Skeletal muscle tissue (tissue), 5 donors: ENCODE measurements at places on chromosomes 5 and 9. TPM values are rescaled to one million over a fixed set of nuclear protein-coding genes. Genes with fewer than 3 reads are reported as not detected.

HAPLN1 gene
- total RNA-seq = 1.6 TPM

SLC34A3 gene
- total RNA-seq = not detected

ADGRD2 gene
- not detected for total RNA-seq

HSD17B3 gene
- 1.0 TPM for total RNA-seq

ZDHHC12 gene
- 2.6 TPM for total RNA-seq

DROSHA gene
- 67.3 TPM for total RNA-seq

TAF11L10 gene
- not detected for total RNA-seq

FOXI1 gene
- not detected for total RNA-seq

SPATA31E1 gene
- total RNA-seq = not detected

C9 gene
- total RNA-seq = 1.0 TPM

F2RL2 gene
- total RNA-seq = under 0.01 TPM

TCF7 gene
- 0.52 TPM for total RNA-seq

QRFP gene
- total RNA-seq = not detected

ZBED3 gene
- total RNA-seq = 0.52 TPM

CCDC192 gene
- total RNA-seq = not detected

MARCHF11 gene
- total RNA-seq = 1.0 TPM

IL5 gene
- not detected for total RNA-seq

KCNN2 gene
- 16.2 TPM for total RNA-seq
